ENCODE measurements at places on chromosomes 16 and 17.

GRCh38 chr17:36616061-36617029 lies 15.0 kb downstream of the MRM1 start:
- DNase-seq: no peak

GRCh38 chr16:77500286-77500598 lies 65.4 kb upstream of the ADAMTS18 start:
- DNase-seq: no peak

DNA sequence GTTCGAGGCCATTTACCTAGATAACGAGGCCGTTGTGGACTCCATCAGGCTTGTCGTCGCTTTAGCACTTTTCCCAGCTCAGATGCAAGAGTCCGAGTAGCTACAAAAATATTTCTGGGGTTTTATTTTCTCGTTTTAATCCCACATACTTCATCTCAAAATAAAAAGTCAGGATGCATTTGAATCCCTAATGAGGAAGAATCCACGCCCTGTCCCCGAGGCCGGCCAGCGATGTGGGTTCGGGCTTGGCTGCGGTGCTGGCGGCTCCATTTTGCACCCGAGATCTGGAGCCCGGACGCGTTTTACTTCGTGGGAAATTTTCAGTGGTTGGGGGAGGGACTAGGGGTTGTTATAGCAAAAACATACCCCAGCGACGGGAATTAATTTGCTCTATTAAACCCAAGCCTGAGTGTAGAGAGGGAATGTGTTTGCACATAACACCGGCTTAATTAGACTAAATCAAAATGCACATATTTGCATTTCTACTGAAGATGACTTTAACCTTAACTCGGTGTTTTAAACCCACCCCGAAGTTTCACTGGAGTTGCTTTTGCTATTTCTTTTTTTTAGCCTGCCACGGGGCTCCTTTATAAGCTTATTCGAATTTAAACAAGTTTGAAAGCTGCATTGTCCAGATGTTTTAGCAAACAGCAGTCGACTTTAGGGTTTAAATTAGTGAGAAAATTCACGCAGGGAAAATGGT lies 4.8 kb downstream of the IRX5 start:
- no peak for DNase-seq

- no peak for DNase-seq
These were observed 142.9 kb downstream of the C16orf78 start for GRCh38 chr16:49516382-49517036.

GRCh38 chr16:78763821-78764440 lies 664.5 kb downstream of the WWOX start:
- no peak for DNase-seq

DNA sequence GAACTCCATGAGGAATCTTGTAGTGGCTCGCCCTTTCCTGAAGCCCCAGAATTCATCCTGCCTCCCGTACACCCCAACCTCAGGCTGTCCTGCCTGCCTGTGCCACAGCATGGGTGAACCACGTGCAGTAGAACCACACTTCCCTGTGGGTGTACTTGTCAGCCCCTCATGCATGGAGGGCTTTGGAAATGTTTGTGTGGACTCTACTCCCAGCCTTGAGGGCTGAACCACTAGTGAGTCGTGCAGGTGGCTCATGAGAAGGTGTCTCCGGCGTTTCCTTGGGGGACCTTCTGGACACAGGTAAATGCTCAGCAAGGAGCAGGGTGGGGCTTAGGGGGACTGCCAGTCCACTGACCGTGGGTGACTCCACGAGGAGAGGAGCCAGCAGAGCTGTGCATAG lies 58.7 kb upstream of the ADORA2B start:
- DNase-seq: no peak

- DNase-seq: no peak
These were observed 31.6 kb upstream of the HS3ST2 start for GRCh38 chr16:22782314-22782713.

DNA sequence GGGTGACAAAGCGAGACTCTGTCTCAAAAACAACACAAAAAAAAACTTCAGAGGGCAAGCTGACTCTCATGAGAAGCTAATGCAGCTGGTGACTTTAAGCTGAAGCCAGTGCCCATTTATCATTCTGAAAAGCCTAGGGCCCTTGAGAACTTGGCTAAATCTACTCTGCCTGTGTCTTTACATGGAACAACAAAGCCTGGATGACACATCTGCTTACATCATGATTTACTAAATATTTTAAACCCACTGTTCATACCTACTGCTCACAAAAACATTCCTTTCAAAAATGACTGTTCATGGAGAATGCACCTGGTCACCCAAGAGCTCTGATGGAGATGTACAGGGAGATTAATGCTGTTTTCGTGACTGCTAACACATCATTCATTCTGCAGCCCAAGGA lies 6.1 kb upstream of the ALOX12 start:
- no peak for DNase-seq

DNA sequence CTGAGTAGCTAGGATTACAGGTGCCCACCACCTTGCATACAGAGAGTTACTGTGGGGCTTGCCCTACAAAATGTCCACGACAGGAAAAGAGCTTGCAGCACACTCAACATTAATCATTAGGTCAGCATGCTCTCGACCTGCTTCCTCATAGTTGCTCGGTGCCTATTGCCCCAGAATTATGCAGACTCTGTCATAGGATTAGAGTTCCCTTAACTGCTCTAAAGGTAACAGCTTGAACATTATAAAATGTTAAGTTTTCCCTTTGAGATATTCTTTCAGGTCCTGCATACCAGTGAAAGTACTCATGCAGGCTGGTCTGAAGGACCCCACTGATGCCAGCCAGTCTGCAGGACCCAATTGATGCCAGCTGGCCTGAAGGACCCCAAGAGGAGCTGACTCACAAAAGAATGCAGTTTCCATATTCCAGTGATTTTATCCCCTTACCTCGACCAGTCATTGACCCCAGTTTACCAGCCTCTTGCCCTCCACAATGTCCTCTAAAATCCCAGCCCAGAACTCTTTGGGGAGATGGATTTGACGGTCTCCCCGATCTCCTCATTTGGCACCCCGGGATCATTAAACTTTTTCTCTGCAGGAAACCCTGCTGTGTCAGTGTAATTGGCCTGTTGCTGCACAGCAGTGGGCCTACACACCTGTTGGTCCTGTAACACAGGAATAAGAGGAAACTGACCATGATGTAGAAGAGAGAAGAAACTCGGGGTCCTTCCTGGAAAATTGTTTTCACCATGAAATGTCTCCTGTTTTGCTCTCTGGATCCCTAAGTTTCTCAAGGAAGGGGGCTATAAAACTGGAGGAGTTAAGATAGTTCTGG lies 10.6 kb downstream of the ICAM2 start:
- no peak for DNase-seq

DNA sequence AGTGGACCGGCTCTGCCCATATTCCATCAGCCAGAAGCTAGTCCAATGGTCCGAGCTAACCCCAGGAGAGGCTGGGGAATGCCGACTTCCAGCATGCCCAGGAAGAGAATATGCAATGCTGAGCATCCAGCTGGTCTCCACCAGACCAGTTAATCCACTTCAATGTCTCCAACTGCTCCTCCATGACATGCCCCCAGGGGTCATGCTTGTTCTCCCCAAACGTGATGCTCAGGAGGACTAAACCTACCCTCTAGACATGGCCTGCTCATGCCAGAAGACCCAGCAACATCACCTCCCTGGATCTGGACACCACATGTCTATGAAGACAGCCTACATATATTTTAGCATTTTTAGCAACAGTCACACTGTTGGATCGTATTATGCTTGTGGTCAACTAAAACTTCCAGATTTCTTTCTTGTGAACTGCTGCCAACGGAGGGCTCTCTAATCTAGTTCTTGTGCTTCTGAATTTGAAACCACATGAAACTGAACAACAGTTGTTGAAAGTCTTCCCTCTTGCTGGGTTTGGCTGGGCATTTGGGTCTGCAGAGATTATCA lies 245.1 kb downstream of the SOX9 start:
- no peak for DNase-seq

DNA sequence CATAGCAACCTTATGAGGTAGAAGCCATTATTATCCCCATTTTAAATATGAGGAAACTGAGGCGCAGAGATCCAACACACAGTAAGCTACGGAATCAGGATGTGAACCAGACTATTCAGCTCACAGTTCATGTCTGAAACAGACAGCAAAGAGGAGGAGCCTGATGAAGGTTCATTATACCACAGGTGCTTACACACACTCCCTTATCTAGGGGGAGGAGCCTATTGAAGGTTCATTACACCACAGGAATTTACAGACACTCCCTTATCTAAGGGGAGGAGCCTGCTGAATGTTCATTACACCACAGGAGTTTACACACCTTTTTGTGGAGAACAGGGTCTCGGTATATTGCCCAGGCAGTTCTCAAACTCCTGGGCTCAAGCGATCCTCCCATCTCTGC lies 21.9 kb downstream of the C16orf95 start:
- no peak for DNase-seq

DNA sequence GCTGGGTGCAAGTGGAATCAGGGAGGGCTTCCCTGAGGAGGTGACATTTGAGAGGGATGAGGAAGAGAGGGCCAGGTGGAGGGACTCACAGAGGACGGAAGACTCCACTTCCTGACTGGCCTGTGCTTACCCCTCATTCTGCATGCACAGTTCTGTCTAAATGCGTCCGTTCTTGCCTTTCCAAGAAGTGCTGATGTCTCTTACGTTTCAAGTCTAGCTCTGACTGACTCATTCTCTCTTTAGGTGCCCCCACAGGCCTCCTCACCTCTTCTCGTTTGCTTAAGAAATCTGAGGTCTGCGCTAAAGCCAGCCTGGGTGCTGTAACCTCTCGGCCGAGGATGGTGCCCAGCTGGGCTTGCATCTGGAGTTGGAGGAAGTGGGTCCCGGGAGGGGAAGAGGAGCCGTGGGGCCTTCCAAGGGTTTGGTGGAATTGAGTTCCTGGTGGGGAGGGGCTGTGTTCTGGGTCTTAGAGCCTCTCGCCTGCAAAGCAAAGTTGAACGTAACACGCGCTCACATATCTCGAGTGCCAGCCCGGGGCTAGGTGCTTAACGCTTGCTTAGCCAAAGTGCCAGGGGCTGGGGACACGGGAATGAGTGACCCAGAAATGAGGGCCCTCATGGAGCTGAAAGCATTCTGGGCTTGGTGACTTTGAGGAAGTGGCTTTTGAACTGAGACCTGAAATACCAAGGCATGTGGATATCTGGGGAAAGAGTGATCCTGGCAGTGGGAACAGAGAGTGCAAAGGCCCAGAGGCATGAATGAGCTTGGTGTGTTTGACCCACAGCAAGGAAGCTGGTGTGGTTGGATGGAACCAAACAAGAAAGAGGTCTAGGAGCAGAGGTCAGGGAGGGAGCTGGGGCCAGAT lies 4.8 kb downstream of the IL4R start:
- DNase-seq: peak; percentile 36

DNA sequence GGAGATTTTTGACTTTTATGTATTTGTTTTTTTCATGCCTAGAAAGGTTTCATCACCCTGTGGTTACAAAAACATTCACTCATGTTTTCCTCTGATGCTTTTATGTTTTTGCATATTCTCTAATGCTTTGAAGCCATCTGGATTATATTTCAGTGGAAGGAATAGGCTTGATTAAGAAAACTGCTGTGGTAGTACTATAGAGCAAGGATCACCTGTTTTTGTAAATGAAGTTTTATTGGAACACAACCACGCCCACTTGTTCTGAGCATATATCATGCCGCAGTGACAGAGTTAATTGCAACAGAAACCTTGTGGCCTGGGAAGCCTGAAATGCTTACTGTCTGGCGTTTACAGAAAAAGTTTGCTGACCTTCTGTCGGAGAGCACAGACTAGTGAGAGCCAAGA lies 11.5 kb downstream of the COX10 start:
- no peak for DNase-seq

DNA sequence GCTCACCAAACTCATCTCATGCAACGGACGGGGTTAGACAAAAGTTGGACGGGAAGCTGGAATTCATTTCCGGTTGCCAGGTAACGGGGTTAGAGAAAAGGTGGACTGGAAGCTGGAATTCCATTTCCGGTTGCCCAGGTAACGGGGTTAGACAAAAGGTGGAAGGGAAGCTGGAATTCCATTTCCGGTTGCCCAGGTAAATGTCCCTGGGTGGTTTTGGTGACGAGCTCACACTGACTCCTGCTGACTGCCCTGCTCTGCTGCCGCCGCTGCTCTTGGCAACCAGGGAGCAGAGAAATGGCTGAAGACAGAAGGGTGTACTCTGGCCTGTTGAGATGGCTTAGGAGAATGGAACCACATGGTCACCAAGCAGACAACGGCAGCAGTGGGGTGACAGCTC lies 170.3 kb upstream of the RPH3AL start:
- DNase-seq: no peak

- no peak for DNase-seq
These were observed 92.9 kb downstream of the NPIPB11 start for GRCh38 chr16:29313559-29314048.

- DNase-seq: no peak
These were observed 54.4 kb upstream of the RCVRN start for GRCh38 chr17:9959377-9959981.

DNA sequence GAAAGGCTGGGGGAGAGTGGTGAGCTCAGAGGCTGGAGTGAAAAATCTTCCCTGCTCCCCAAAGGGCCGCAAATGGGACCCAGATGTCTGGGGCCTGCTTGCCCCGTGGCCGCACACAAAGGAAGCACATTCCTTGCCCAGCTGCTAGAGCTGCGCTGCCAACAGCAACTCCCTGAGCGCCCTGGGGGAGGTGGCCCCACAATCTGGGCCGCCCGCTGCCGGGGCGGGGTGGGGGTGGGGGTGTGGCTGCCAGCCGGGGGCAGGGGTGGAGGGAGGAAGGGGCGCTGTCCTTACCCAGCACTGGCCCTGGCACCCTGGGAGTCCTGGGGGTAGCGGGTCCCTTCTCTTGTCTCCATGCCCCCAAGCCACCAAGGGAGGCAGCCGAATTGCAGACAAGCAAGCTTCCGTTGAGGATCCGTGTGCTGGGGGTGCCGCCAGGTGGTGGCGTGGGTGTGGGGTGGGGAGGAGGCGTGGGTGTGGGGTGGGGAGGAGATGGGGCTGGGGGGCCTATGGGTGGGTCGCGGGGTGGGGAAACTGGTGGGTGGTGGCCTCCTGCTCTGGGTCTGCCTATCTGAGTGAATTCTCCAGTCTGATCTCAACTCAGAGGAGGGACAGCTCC lies 48.4 kb upstream of the PABPN1L start:
- DNase-seq: no peak

- no peak for DNase-seq
These were observed 4.6 kb downstream of the RASD1 start for GRCh38 chr17:17491546-17491988.

All from central memory CD4-positive, alpha-beta T cell (primary cell).